ENCODE measurements at places on chromosomes 12 and 14.

GRCh38 chr12:115636546-115636945 is 640.9 kb downstream of the MED13L start:
- DNase-seq, result no peak

- no peak for DNase-seq
These were observed 35.9 kb downstream of the XRCC3 start for GRCh38 chr14:103679351-103679750.

DNA sequence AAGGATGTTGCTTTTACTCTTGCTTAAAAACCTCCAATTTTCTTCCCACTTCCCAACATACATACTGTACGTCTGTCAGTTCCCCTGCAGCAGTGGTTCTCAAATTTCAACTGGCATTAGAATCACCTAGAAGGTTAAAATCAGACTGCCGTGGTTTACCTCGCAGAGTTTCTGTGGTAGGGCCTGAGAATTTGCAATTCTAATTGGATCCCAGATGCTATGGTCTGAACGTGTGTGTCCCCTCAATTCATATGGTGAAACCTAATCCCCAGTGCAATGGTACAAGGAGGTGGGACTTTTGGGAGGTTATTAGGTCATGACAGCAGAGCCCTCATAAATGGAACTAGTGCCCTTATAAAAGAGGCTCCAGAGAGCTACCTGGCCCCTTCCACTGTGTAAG is 226.9 kb downstream of the CRADD start:
- DNase-seq, result no peak

DNA sequence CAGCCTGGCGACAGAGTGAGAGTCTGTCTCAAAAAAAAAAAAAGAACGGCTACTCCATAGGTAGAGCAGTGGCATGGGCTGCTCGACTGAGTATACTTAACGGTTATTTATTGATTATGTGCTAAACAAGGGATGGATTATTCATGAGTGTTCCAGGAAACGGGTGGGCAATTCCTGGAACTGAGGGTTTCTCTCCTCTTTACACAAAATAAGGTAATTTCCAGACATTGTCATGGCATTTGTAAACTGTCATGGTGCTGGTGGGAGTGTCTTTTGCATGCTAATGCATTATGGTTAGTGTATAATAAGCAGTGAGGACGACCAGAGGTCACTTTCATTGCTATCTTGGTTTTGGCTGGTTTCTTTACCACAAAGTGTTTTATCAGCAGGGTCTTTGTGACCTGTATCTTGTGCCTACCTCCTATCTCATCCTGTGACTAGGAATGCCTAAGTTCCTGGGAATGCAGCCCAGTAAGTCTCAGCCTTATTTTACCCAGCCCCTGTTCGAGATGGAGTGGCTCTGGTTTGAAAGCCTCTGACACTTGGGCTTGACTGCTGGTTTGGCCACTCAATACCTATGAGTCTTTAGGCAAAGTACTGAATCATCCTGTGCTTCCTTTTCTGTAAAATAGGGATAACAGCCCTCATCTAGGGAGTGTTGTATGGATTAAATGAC is 3.2 kb downstream of the DGLUCY start:
- DNase-seq, result no peak

DNA sequence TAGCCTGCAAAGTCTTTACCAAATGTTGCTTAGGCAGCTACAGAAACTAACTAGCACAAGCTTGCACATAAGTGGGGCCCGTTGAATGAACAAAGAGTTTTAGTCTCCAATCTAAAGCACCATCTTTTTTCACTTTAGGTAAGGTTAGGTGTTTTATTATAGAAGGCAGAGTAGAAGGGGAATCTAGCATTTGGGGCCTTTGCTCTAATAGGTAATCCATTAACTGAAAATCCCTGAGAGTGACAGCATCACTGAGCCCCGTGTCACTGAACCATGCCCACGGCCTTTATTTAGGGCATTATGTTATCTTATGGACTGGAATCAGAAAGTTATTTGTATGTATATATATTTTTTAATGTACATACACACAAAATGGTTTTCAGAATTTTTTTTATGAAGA is 25.1 kb downstream of the CPNE8 start:
- DNase-seq, result no peak

- no peak for DNase-seq
These were observed 392.5 kb upstream of the RGS6 start for GRCh38 chr14:71539650-71540285.

DNA sequence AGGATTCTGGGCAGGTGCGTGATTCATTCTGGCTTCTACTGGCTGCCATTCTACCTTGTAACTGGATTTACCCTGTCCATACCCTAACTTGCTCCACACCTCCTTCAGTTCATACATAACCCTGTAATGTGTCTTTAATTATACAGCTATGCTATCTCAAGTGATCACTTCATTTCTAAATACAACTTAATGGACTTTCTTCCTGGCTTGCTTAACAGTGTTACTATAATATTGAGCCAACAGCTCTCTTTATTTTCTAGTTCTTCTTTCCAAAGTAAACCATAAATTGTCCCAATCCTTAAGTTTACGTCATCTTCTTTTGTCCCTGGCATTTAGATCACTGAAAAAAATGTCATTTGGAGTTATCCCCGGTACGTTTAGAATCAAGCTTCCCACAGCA is 75.9 kb upstream of the KCNJ8 start:
- no peak for DNase-seq

GRCh38 chr12:52552055-52552454 is 890 bp downstream of the KRT71 start:
- DNase-seq, result no peak

All from uterus (tissue), 4 donors.